ENCODE measurements at places on chromosomes 13 and 19. TPM values are rescaled to one million over a fixed set of nuclear protein-coding genes. Genes with fewer than 3 reads are reported as not detected.

The SNRPD2 gene
- total RNA-seq, result 810 TPM

The TRPC4 gene
- total RNA-seq, result not detected

The SYCN gene
- total RNA-seq, result not detected

The ONECUT3 gene
- total RNA-seq, result not detected

The MCEMP1 gene
- total RNA-seq, result not detected

The C19orf85 gene
- total RNA-seq, result not detected

The KCTD12 gene
- 12.9 TPM for total RNA-seq

The SIX5 gene
- total RNA-seq, result 4.3 TPM

The ZNF154 gene
- 3.1 TPM for total RNA-seq

The SH2D3A gene
- total RNA-seq, result 9.8 TPM

The ZNF846 gene
- total RNA-seq, result 3.4 TPM

The OVOL3 gene
- not detected for total RNA-seq

The KLF1 gene
- total RNA-seq, result 1.2 TPM

The ZNF729 gene
- total RNA-seq, result not detected

The RASIP1 gene
- 0.71 TPM for total RNA-seq

The TMEM145 gene
- 0.78 TPM for total RNA-seq

The MBD3L3 gene
- not detected for total RNA-seq

The CYP2A6 gene
- not detected for total RNA-seq

The RPL28 gene
- 1,992 TPM for total RNA-seq

The WASF3 gene
- total RNA-seq, result 0.07 TPM

The ZIC5 gene
- not detected for total RNA-seq

The TMC4 gene
- 1.1 TPM for total RNA-seq

The ZNF547 gene
- total RNA-seq, result 1.6 TPM

The CD209 gene
- total RNA-seq, result not detected

The TGFBR3L gene
- 5.3 TPM for total RNA-seq

The KLC3 gene
- total RNA-seq, result not detected

The KIR2DL4 gene
- not detected for total RNA-seq

The PSG2 gene
- not detected for total RNA-seq

The ASF1B gene
- 90.2 TPM for total RNA-seq

The LSR gene
- total RNA-seq, result 2.8 TPM

The CEACAM7 gene
- not detected for total RNA-seq

The IGSF23 gene
- total RNA-seq, result not detected

The B3GNT3 gene
- not detected for total RNA-seq

The VWA8 gene
- total RNA-seq, result 28.4 TPM

The GPR18 gene
- total RNA-seq, result 6.3 TPM

The GFY gene
- total RNA-seq, result not detected

The CILP2 gene
- total RNA-seq, result 0.14 TPM

The CEACAM6 gene
- not detected for total RNA-seq

The ENOX1 gene
- 0.07 TPM for total RNA-seq

The MARCHF2 gene
- 7.9 TPM for total RNA-seq

The B9D2 gene
- 6.3 TPM for total RNA-seq

The USHBP1 gene
- total RNA-seq, result 0.30 TPM

The SLC39A3 gene
- total RNA-seq, result 52.2 TPM

The ZSCAN4 gene
- not detected for total RNA-seq

The SPACA4 gene
- not detected for total RNA-seq

The ZNF728 gene
- total RNA-seq, result not detected

The C3 gene
- total RNA-seq, result 5.3 TPM
